Stimulated activated CD8-positive, alpha-beta memory T cell treated with anti-CD3 and anti-CD28 coated beads, Interleukin-4, amount 100 ng/mL, for 1 hour (primary cell): ENCODE measurements at places on chromosomes 1 and 21.

GRCh38 chr21:25813917-25814316, 79.1 kb downstream of the GABPA start:
- DNase-seq = no peak

DNA sequence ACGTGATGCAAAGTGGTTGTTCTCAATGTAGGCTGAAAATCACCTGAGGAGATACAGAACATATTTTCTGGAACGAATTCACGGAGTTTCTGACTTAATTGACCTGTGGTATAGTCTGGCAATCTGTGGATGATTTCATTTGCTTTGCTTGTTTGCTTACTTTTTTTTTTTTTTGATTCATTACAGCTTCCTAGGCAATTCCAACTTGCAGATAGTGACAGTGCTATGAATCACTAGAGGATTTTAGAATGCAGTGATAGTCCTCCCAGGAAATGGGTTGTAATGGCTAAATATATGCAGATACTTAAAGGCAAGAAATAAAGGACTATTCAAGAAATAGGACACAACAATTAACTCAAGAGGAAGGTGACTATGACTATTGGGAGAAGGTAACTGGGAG, 1378.1 kb upstream of the PRMT6 start:
- no peak for DNase-seq

DNA sequence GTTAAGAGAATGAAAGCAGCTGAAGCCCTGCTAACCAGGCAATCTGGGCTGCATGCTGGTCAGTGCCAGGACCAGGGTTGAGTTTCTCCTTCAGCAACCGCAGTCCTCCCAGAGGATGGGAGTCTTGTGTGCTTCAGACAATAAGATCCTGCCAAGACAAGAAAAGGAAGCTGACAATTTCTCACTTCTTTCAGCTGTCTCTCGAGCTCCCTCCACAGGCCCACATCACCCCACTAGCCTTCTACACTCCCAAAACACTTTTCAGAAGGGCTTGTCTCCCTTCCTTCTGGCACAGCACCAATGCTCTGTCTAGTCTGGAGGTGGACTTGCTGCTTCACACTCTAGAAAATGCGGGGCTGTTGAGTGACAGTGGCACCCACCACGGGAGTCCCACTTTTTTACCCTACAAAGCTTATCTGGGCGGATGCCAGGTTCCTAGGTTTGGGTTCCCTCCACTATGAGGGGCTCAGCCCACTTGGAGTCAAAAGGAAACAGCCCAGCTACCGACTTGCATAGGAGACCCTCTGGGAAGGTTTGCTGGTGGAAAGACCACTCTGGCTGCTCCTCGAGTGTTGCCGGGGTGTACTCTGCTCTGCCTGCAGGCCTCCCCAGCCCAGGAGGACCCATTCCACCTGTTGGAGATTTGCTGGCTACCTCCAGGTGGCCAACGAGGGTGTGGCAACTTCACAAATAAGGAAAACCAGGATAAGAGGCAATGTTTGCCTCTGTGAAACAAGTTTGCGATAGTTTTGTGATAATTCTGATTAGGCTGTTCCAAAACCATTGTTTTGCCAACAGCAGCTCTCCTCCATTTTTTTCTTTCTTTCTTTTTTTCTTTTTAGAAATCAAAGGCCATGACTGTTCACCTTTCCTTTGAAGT, 68.9 kb downstream of the TENT5C start:
- DNase-seq = no peak

- DNase-seq = no peak
These were observed 67.5 kb upstream of the MUTYH start for GRCh38 chr1:45407629-45408287.

DNA sequence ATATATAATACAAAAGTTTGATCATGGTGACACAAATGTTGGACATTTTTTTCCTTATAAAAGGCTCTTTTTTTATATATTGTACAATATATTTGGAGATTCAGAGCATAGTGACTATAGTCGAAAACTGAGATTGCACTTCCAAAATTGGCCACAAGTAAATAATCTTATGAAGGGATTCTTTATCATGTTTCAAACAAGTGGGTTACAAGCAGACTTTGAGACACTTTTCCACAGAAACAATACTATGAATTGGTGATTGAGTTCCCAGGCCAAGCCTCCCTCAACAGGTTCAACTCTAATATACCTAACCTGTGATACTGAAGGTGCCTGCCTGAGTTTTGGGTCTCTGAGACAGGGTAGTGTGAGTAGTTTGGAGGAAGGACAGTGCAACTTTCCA, 13.8 kb downstream of the LEPR start:
- no peak for DNase-seq

DNA sequence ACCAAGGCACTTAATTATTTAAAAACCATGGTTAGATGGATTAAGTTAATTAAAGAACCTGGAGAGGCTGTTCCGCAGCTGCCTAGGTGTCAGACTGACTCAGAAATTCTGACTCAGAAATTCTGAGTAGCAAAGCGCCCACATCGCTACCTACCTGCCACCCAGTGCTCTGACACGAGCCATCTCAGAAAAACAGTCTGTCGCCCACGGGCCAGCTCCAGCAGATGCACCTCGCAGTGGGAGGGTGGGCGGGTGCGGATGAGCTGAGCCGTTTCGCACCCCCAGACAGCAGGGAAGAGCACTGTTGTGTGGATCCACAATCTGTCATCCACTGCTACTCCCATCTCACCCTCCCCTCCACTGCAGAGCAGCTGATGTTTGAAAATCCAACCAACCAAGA, 13.5 kb downstream of the KCNK1 start:
- DNase-seq = no peak

GRCh38 chr1:107547363-107548155, 406.7 kb downstream of the NTNG1 start:
- no peak for DNase-seq

GRCh38 chr1:15935056-15935950, 40.6 kb downstream of the ZBTB17 start:
- DNase-seq = no peak

DNA sequence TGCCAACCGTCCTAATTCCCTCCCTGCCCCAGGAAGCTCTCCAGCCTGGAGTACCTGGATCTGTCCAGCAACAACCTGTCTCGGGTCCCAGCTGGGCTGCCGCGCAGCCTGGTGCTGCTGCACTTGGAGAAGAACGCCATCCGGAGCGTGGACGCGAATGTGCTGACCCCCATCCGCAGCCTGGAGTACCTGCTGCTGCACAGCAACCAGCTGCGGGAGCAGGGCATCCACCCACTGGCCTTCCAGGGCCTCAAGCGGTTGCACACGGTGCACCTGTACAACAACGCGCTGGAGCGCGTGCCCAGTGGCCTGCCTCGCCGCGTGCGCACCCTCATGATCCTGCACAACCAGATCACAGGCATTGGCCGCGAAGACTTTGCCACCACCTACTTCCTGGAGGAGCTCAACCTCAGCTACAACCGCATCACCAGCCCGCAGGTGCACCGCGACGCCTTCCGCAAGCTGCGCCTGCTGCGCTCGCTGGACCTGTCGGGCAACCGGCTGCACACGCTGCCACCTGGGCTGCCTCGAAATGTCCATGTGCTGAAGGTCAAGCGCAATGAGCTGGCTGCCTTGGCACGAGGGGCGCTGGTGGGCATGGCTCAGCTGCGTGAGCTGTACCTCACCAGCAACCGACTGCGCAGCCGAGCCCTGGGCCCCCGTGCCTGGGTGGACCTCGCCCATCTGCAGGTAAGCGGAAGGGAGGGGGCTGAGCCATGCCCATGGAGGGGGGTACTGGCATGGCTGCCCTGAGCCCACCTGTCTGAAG, 16.5 kb downstream of the PODN start:
- no peak for DNase-seq

DNA sequence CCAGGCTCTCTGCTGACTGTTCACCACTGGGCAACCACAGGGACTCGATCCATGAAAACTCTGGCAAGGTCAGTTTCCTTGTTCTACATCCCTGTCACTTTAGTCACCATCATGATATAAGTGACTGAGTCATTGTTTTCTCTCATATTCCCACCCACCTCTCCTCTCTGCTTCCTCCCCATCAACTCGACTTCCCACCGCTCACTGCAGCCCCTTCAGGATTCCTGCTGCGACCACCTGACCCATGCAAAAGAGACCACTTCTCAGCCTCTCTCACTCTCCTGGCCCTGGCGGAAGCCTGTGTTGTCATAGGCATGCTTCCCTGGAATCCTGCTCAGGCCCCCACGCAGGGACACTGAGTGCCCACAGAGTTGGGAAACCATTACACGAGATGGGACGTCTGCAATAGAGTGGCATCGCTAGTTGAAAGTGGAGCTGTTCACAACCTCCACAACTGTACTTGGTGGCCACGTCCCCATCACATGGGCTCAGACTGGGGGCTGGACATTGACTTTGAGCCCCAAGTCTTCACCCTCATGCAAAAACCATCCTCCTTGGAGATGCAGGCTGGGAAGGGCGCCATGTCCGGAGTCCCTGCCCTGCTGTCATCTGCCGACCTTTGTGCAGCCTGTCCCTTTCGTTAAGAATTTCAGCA, 1.8 kb upstream of the TFF2 start:
- DNase-seq = no peak

- DNase-seq = no peak
These were observed 343.8 kb downstream of the USP25 start for GRCh38 chr21:16073586-16073985.

GRCh38 chr1:212512816-212513559, 80.3 kb downstream of the NENF start:
- no peak for DNase-seq

- DNase-seq = no peak
These were observed 136.8 kb downstream of the OLFM3 start for GRCh38 chr1:101859941-101860340.

- DNase-seq = no peak
These were observed 642 bp downstream of the MLLT11 start for GRCh38 chr1:151060657-151061421.

DNA sequence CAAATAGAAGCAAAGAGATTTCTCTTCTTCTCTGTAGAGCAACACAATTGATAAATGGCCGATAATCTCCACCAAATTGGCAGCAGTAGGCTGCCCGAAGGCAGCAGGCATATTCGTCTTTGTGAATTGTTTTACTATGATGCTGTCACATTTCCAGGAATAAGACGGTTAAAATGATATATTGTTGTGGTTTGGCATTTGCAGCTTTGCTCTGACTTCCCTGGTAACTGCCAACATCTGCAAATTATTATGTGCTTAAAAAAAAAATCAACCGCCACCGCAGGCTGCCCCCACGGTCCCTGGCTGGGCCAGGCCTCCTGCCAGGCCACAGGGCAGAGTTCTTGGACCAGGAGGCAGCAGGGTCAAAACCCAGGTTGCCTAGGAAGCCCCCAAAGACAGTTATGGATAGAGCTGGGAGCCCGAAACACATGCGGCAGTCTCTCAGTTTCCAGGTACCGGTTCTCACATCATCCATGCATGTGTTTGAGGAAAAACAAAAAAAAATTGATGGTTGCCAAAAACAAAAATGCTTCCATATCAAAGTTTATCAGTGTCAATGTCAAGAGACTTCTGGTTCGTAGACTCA, 179.3 kb downstream of the ETS2 start:
- DNase-seq = no peak

- DNase-seq = no peak
These were observed 33.4 kb downstream of the KIAA1614 start for GRCh38 chr1:180946056-180946455.

DNA sequence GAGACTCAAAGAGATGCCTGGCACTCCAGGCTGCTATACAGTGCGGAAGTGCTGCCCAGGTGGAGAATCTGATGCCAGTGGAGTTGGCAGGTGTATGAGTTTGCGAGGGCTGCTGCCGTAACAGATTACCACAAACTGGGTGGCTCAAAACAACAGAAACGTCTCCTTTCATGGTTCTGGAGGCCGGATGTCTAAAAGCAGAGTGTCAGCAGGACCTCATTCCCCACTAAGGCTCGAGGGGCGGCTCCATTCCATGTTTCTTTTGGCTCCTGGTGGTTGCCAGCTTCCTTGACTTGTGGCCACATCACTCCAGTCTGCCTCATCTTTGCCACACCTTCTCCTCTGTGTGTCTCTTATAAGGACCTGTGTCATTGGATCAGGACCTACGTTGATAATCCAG, 10.0 kb downstream of the RCSD1 start:
- no peak for DNase-seq

DNA sequence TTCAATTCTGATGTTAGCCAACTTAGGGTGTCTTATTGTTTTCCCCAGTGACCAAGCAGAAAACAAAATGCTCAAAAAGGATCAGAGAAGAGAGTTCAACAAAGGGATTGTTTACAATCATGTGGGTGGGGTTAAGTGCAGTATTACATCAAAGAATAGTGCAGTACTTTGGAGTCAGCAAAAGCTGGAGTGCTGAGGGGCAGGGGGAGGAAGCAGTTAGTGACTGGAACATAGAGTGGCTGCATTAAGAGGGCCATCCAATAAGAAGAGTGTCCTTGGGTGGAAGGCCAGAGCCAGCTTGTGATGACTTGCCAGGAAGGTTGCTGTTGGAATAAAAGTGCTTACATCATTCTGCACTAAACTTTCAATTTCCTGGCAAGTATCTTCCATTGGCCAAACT, 175.5 kb downstream of the CYYR1 start:
- no peak for DNase-seq
